ENCODE measurements at places on chromosomes 2 and 18. TPM values are rescaled to one million over a fixed set of nuclear protein-coding genes. Genes with fewer than 3 reads are reported as not detected.

- no peak for DNase-seq
Measured at GRCh38 chr2:102258025-102258385, 53.4 kb upstream of the IL1RL1 start.

- DNase-seq = no peak
Measured at GRCh38 chr2:145022666-145023333, 502.9 kb upstream of the ZEB2 start.

DNA sequence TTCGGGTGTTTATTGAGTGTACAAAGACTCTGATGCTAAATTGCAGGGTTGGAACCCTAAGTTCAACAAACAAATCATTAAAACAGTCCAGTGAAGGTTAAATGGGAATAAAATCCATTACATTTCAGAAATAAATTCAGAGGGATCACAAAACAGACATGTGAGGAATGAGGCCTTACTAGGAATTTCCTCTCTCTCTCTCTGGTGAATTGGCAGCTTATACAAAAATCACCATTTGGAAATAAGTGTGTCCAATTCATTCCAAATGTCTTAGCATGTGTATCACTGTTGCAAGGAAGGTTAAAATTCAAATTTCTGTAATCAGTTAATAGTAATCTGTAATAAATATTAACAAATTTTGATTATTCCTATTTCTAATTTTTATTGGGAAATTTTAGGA, 228.6 kb upstream of the PXDN start:
- no peak for DNase-seq

DNA sequence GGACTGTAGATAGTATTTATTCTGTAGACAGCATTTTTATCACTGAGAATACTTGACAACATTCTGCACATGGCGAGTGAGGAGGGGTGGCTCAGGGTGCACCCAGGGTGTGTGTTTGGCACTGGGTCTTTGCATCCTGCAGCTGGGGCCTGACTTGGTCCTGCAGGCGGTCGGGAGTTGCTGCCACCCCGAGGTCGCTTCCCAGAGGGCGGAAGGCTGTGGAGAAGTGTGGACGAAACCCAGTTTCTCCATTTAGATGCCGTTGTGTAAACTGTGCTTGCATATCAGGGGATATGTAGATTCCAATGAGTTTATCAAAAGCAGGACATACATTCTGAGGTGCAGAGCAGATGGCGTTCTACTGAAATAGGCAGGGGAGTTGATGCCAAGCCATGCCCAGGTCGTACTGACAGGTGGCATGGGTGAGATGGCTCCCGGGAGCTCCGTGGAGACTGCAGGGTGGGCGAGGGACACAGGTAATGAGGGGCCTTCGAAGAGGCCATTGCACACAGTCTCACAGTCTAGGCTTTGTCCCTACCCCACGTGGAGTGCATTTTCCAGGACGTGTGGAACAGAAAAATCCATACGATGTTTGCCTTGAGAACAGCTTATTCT, 74.5 kb downstream of the RTP5 start:
- peak; percentile 8 for DNase-seq

DNA sequence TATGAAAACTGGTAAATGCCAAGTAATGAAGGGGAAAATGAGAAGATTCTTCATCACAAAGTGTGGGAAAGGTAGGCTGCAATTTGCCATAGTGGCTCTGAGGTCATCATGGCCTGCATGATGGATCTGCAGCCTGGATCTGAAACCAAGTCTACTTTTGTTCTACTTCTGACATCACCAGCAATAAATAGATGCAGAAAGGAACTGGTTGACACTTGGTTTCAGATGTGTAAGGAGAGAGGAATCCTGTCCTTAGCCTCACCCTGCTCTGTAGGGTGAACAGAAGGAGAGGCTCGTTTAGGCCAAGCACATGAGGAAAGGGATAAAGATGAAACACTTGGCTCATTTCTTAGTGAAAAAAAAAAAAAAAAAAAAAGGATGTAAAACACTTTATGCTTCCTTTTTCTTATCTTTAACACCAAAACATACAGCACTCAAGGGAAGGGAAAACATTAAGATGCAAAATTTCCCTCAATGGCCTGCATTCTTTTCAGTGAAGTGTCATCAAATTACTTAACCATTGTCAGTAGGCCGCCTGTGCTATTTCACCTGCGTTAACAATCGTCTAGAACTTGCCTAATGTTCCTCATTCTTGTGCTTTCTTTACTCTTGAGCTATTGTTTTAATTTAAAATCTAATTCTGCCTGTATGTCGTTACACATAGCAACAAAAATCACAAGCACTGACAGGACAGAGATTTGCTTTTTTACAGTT, 3.9 kb downstream of the NEB start:
- DNase-seq = no peak

DNA sequence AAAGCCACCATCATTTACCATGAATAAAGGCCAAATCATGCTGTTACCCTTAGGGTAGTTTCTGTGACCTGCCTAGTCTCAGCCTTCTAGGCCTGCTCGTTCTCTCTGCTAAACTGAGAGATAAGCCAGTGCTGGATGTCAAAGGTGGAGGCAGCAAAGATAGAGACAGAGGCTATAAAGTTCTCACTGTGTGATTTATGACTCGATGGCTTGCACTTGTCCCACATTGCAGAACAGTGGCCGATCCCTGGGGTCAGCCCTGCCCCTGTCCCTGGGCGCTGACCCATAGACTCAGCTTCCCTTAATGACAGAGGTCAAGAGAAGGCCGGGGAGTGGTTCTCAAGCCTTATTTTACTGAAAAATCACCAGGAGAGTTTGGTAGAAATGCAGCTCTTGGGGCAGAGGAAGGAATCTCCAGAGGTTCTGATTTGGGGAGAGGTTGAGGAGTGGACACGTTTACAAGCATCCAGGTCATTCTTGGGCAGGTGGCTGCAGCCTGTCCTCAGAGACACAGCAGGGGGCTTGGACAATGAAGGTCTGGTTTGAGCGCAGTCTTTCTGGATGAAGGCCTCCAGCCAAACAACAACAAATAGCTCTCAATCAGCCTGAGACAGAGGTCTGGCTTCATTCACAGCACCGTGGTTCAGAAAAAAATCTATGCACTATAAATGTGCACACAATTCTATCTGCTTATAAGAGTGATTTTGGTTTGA, 143.5 kb downstream of the ACKR3 start:
- DNase-seq = no peak

DNA sequence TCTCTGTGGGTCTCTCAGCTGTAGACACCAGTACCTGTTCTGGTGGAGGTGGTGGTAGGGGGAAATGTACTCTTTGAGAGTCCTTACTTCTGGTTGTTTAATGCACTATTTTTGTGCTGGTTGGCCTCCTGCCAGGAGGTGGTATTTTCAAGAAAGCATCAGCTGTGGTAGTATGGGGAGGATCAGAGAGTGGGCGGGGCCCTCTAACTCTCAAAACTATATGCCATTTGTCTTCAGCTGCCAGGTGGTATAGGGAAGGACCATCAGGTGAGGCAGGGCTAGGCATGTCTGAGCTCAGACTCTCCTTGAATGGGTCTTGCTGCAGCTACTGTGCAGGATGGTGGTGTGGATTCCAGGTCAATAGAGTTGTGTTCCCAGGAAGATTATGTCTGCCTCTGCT, 1100.8 kb downstream of the CNTNAP5 start:
- DNase-seq = no peak

DNA sequence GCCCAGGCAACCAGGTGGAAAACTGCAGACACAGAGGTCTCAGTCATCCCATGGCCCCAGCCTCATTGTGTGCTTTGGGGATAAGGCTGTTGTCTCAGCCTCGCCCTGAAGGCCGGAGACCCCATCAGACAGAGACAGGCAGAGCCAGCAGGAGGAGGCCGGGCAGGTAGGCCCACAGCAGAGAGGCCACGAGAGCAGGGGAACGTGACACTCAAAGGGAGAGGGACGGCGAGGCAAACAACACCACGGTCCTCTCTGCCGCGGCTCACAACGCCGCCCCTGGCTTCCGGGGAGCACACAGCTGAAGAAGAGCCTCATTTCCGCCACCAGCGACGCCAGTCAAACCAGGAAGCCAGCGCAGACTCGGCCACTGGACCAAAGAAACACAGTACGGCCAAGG, 103.3 kb downstream of the ZNF516 start:
- DNase-seq = no peak

- DNase-seq = no peak
Measured at GRCh38 chr2:56266761-56267414, 83.1 kb downstream of the CCDC85A start.

GRCh38 chr2:230864122-230864604, 579 bp upstream of the ITM2C start:
- DNase-seq = no peak

DNA sequence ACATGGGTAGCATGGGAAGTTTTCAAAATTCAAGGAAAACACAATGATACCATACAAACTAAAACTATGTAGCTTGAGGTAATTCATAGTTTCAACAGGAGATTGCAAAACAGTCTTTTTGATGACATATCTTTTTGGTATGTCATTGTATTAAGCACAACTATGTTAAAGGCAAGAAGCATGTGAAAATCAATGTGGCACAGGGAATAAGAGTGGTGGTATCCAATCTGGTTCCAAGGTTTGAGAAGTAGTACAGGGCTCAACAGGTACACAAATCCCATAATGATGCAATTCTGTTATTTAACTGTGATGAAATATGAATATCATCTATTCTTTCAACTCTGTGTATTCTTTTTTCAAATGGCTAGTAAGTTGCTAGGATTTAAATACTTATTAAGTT, 16.4 kb upstream of the DLX2 start:
- no peak for DNase-seq

GRCh38 chr2:4354678-4355077, 651.3 kb downstream of the DCDC2C start:
- no peak for DNase-seq

DNA sequence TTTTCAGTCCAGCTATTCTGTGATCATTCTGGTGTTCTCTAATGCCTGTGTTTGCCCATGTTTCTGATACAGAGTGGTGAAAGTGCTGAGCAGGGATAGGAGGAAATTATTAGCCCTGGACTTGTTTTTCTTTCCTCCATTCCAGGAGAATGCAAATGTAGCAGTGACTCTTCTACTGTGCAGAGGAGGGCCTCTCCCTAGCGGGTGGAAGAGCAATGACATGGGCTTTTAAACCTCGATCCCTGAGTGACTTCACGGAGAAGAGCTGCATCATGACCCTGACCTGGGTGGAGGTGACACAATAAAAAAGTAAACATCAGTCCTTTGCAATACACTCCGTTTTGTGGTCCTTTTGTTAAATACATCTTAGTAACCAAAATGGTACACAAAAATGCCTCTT, 68.0 kb upstream of the NETO1 start:
- no peak for DNase-seq

GRCh38 chr2:47075361-47076125, 79.6 kb downstream of the STPG4 start:
- no peak for DNase-seq

DNA sequence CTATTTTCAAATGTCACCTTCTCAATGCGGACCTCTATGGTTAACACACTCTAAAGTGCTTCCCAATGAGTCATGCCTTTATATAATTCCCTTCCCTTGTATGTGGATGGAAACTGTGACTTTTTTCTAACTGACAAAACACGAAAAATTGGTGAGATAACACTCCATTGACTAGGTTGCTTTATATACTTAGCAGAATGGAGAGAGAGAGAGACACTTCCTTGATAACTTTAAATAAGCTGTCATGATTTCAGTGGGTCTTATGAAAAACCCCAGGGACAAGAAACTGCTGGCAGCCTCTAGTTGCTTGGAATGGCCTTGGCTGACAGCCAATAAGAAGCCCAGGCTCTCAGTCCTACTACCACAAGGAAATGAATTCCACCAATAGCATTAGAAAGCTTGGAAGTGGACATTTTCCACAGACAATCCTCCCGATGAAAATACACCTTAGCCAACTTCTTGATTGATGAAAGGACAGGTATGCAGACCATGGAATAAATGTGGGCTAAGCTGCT, 322.2 kb downstream of the ZNF804A start:
- no peak for DNase-seq

DNA sequence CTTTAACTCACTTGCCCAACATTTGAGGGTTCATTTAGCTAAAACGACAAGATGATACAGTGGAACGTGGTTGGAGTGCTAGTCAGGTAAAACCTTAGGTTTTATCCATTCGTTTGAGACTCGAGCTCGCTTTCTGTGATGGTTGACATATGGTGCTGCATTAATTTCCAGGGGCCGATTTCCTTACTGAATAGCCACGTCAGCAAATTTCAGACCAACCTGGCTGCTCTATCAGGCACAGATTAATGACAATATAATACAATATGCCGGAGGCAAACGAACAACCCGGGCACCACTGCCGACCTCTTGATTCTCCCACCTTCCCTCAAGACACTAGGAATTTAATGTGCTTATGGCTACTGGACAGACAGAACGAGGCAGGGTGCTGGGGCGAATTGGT, 42.0 kb downstream of the NABP1 start:
- DNase-seq = no peak

DNA sequence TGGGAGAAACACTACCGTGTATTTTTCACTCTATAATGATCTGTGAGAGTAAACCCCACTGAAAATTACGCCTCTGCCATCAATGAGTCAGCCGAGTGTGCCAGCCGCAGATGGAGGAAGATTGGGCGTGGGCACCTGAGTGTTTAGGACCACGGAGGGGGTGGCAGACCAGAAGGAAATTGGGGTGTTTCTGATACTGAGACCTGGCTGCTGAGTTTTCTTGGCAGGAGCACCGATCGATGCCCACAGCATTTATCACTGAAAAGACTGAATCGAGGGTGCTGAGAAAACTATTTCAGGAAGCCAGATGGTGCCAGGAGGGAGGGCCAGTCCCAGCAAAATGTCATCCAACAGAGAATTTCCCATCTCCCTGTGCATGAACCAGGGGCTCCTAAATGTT, 91.9 kb upstream of the TPO start:
- DNase-seq = peak; percentile 18

Gene TCF23
- not detected for total RNA-seq

Gene M1AP
- 0.13 TPM for total RNA-seq

Gene PRKAG3
- not detected for total RNA-seq

Gene ZNF892
- total RNA-seq = 5.2 TPM

Gene TMEM200C
- total RNA-seq = under 0.01 TPM

Gene DHRS9
- not detected for total RNA-seq

Gene DYNAP
- not detected for total RNA-seq

Gene CENPA
- total RNA-seq = 1.2 TPM

Gene SPHKAP
- not detected for total RNA-seq

Gene NAB1
- total RNA-seq = 23.4 TPM

Gene NYAP2
- total RNA-seq = 0.03 TPM

Gene CCDC74B
- 0.49 TPM for total RNA-seq

Gene SERPINB3
- not detected for total RNA-seq

Gene SCN7A
- total RNA-seq = 4.8 TPM
